Stimulated activated CD4-positive, alpha-beta T cell treated with anti-CD3 and anti-CD28 coated beads, Interleukin-4, amount 100 ng/mL, for 1 hour (primary cell): ENCODE measurements at places on chromosomes 13 and 19.

- DNase-seq: no peak
Observed at GRCh38 chr13:21361706-21362105, 97.4 kb downstream of the ZDHHC20 start.

- DNase-seq: peak; percentile 71
Observed at GRCh38 chr19:36489920-36490415, 607 bp upstream of the ZNF566 start.

GRCh38 chr13:50887151-50887550 is 22.4 kb upstream of the RNASEH2B start:
- DNase-seq: no peak

DNA sequence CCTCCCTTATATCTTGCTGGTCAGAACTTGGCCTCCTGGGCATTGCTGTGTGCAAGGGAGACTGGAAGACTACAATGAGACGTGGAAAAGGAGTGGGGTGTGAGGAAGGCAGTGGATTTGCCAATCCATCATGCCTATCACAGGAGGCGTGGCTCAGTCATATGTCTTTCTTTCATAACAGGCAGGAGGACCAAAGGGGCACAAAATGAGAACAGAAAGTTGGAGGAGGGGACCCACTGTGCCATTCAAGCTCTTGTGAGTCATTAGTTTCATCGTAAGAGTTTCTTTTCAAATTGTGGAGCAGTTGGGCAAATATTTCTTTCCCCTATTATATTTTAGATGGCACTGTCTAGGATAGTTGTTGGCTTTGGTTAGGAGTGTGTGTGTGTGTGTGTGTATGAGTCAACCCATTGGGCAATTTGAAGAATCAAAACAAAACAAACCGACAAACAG is 471.5 kb downstream of the TSHZ3 start:
- DNase-seq: no peak

- DNase-seq: no peak
Observed at GRCh38 chr19:20271215-20271926, 104.4 kb downstream of the ZNF486 start.

DNA sequence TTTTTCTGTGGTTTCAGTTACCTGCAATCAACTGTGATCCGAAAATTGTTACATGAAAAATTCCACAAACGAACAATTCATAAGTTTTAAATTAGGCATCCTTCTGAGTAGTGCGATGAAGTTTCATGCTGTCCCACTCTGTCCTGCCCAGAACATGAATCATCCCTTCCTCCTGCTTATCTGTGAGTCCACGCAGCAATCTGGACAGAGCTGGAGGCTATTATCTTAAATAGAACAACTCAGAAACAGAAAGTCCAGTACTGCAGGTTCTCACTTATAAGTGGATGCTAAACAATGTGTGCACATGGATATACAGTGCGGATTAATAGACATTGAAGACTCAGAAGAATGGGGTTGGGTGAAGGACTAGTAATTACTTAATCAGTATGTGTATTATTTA is 583.7 kb upstream of the SPRY2 start:
- no peak for DNase-seq

DNA sequence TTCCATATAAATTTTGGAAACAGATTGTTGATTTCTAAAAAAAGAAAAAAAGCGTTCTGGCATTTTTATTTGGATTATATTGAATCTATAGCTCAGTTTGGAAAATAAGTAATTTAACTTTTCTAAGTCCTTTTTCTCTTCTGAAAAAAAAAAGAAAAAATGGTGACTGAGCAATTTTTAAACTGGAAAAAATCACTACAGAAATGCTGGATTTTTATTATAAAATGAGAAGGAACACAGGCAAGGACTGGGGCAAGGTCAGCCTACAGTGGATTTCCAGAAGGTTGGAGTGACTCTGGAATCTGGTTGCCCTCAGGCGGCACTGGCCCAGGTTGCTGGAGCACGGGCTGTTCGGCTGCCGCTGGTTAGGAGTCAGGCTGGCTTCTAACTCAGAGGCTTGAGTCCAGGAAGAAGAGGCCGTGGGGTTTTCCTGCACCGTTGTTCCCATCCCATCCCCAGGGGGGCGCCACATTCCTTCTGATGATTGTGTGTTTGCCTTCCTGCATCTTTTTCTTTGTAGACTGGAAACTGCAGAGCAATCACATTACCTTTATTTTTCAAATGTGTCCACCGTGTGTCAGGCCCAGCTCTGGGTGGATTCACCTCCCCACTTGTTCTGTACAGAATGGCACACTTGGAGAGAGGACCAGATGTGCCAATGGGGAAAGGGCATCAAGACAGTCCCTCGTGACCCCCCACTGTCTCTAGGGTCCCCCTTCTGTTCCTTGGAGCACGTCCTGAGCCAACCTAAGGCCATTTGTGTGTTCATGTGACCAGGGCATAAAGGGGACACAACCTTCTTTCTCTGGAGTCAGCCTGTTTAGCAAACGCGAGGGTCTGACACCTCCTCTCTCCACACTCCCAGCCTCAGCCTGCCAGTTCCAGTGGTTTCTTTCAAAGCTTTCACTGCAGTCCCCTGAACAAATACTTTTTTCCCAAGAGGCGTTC is 44.5 kb upstream of the GTF3A start:
- peak; percentile 51 for DNase-seq
